ENCODE measurements at places on chromosomes 4 and X.
A peak's percentile ranks its signal among the peaks of the same experiment; 100 is the strongest.

DNA sequence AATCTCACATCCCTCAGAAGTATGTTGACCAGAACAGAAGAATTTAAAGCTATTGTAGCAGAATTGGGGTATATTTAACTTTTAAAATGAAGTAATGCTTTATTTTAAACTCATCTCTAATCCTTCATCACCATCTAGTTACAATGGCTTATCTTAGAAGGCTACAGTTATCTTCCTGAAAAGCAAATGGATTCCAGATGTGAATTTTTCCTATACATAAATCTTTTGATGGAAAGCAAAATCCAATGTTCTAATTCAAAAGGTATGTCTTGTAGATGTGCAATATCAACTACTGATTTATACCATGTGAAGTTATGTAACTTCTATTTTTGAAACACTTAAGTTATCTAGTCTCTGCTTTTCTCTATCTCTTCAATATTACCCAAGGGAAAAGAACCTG is 47.6 kb downstream of the CCNG2 start:
- no peak for DNase-seq

DNA sequence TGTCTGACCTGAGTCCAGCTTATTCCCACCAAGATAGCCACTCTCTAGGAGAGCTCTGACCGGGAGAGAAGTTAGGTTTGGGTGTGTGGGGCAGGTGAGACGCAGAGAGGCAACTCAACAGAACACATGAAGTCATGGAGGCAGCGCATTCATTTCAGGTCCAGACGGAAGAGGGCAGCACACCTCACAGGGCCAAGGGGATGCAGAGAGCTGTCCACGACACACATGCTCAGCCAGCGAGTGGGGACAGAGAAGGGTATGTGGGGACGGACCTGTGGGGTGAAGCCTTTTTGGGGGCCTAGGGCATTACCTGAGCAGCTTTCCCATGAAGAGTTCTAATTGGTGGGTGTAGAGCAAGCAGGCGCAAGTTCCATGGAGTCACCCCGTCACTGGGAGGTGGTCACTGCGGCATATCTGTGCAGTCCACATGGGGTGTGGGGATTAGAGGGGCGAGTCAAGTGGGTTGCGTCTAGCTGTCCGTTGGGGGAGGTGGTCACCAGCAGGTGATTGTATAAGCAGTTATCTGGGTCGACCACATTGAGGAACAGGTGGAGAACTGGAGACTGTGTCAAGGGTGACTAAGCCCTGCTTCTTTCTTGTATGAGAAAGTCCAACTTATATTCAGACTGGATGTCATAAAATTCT is 24.3 kb upstream of the UXT start:
- no peak for DNase-seq

DNA sequence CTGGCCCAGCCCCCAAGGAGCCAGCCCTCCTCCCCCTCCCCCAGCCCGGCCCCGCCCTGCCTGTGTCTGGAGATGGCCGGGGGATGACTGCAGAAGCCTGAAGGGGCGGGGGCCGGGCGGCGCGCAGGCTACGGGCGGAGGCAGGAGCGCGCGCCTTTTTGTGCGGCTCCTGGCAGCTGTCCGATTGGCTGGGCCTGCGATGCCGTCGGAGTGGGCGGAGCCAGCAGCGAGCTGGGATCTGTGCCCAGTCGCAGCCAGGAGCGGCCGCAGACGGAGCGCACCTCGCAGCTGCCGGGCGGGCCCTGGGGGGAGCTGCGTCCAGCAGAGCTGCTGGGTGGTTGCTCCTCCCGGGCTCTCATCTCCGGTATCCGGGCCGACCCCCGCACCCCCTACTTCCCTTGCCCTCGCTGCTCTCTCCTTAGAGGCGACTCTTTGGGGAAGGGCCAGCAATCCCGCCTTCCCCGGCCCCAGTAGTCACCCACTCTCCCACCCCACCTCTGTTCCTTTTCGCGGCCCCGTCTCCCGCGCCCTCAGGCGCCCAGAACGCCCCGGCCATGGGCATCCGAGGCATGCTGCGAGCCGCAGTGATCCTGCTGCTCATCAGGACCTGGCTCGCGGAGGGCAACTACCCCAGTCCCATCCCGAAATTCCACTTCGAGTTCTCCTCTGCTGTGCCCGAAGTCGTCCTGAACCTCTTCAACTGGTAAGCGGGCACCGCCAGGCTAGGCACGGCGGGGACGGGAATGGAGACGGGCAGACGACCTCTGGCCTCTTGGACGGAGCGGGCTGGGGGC is at the start of gene GABRQ:
TSS of gene GABRQ (plus strand) at position 247 of the 794 bp plus-strand sequence. CDS start at position 555, 308 bp downstream.
- DNase-seq, result peak; percentile 42

DNA sequence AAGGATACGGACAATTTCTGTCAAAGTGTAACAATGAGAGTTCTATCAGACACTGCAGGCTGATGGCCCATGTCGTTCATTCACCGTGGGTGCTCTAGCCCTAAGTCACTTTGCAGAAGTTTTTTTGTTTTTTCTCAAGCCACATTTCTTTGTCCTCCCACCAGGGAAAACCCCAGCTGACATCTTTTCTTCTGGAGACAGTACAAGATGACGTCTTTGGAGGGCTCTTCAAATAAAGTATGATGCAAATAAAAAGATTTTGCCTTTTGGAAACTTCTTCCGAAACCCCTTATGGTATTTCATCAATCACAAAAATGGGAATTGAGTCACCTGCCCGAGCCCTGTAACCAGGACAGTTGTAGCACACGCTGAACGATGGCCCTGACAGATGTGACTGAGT is 73.2 kb downstream of the TRAPPC11 start:
- no peak for DNase-seq

GRCh38 chr4:10087152-10087791 is 29.3 kb downstream of the WDR1 start:
- DNase-seq, result no peak

DNA sequence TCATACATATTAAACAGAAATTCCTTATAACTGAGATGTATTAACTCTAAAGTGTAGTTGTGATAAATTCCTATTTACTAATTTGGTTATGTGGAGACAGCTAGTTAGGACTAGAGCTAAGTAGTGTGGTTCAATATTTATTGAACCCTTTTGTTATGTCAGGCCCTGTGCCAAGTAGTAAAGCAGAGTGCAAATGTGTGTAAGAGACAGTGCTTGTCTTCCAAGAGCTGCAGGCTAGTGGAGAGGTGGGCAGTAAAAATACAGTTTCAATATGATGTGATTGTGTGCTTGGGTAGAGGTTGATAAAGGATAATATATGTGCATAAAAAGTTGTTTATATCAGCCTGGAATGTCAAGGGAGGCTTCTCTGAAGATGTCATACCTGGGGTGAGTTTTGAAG is 80.0 kb downstream of the TBC1D19 start:
- no peak for DNase-seq

- DNase-seq, result no peak
Measured at GRCh38 chr4:2217726-2218125, 24.2 kb downstream of the HAUS3 start.

- DNase-seq, result no peak
Measured at GRCh38 chr4:38582445-38582844, 81.6 kb upstream of the KLF3 start.
